ENCODE measurements at places on chromosomes 7 and 10. TPM values are rescaled to one million over a fixed set of nuclear protein-coding genes. Genes with fewer than 3 reads are reported as not detected.
A peak's percentile ranks its signal among the peaks of the same experiment; 100 is the strongest.

DNA sequence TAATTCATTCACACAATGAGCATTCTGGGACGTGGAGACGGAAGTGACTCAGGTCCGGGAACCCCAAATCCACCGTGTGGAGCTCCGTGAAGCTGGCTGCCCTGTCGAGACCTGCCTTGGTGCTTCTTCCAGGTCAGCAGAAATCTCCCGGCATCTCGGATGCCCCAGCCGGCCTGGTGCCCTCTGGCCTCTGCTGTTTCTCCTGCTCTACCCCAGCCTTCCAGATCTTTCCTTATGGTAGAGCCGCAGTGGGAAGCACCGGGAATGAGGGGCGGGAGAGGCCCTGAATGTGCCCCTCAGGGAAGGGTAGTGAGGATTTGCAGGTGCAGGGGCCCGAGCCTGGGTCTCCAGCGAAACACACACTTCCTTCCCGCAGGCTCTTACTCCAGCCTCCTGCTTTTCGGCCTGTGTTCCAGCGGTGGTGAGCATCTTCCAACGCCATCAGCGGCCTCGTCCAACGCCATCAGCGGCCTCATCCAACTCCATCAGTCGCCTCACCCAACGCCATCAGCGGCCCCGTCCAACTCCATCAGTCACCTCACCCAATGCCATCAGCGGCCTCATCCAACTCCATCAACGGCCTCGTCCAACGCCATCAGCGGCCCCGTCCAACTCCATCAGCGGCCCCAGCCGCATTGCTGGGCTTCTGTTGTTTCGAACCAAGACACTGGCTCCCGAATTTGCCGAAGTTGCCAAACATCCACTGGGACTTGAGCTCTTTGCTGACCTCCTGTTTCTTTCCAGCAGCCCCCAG is 57.1 kb upstream of the PDGFA start:
- DNase-seq: no peak
- no peaks in the 10 kb centered on the region for H3K4me1 ChIP-seq
- no peak overlapping the region for H3K27ac ChIP-seq
- no peaks in the 10 kb centered on the region for H3K36me3 ChIP-seq

Gene HTR5A
- total RNA-seq: not detected

Gene CWF19L1
- total RNA-seq: 33.4 TPM

DNA sequence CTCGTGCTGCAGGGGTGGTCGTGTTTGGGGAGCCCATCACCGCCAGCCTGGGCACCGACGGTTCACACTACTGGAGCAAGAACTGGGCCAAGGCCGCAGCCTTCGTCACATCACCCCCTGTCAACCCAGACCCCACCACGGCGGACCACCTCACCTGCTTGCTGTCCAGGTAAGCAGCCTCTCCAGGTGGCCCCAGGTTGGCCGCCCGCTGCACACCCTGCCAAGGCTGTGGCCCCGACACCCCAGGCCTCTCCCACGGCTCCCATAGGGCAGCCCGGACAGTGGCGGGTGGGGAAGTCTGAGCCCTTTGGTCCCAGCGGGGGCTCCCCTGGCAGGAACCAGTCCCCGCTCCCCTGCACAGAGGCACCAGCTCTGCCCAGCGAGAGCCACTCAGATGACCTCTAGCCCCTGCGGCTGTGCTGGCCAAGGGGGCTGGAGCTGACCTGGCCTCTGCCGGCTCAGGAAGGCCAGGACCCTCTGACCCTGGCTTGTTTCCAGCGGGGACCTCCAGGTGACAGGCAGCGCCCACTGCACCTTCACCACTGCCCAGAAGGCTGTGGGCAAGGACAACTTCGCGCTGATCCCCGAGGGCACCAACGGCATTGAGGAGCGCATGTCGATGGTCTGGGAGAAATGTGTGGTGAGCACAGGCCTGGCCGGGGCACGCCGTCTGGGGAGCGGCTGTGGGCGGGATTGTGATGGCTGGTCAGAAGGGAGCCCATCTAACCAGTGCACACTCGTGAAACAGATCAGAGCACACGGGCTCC is 13.8 kb downstream of the DPYSL4 start:
- DNase-seq: no peak
- H3K4me3 ChIP-seq: no peak overlapping the region
- H3K36me3 ChIP-seq: no peaks in the 10 kb centered on the region
- H3K27ac ChIP-seq: no peak overlapping the region
- no peaks in the 10 kb centered on the region for H3K27me3 ChIP-seq

DNA sequence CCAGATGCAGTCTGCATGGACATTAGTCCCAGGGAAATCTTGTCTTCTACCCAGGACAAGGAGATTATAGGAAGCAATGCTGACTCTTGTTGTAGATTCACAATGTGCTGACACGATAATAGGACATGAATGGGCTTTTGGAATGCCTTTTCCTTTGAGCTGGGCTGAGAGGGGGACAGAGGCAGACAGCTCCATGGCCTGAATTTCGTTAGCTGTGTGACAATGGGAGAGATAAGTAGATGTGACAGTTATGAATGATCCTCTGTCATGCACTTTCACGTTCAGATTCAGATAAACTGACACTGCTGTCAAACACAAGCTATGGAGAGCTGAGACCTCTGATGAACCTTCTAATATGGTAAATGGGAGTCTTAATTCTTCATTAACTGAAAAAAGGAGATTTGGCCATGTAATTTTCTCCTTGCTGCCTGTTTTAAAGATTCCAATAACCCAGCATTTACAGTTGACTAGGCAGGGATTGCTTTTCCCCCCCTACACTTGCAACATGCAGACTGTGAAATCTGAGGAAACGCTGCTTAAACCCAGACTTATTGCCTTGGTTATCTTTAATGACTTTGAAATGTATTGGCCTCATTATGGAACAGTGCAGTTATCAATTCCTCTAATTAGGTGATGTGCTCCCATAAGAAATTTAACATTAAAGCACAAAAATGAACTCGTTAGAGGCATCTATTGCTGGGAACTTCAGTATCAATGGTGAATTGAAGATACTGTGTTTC is 669.3 kb downstream of the AUTS2 start:
- H3K4me1 ChIP-seq: no peaks in the 10 kb centered on the region
- DNase-seq: no peak
- no peaks in the 10 kb centered on the region for H3K36me3 ChIP-seq
- no peaks in the 10 kb centered on the region for H3K27me3 ChIP-seq

DNA sequence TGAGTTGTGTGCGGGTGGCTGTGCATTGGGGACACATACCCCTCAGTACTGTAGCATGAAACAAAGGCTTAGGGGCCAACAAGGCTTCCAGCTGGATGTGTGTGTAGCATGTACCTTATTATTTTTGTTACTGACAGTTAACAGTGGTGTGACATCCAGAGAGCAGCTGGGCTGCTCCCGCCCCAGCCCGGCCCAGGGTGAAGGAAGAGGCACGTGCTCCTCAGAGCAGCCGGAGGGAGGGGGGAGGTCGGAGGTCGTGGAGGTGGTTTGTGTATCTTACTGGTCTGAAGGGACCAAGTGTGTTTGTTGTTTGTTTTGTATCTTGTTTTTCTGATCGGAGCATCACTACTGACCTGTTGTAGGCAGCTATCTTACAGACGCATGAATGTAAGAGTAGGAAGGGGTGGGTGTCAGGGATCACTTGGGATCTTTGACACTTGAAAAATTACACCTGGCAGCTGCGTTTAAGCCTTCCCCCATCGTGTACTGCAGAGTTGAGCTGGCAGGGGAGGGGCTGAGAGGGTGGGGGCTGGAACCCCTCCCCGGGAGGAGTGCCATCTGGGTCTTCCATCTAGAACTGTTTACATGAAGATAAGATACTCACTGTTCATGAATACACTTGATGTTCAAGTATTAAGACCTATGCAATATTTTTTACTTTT is 1.8 kb downstream of the DDIT4 start:
- peak overlapping the region; percentile 99 for H3K4me3 ChIP-seq
- no peak for DNase-seq
- peak overlapping the region; percentile 91 for H3K27ac ChIP-seq

- H3K27me3 ChIP-seq: no peaks in the 10 kb centered on the region
- no peaks in the 10 kb centered on the region for H3K4me1 ChIP-seq
- H3K4me3 ChIP-seq: no peak overlapping the region
- DNase-seq: peak; percentile 8
- no peaks in the 10 kb centered on the region for H3K36me3 ChIP-seq
Measured at GRCh38 chr7:14424675-14425074, 435.2 kb upstream of the ETV1 start.

GRCh38 chr7:144853542-144853941 is 17.7 kb upstream of the TPK1 start:
- no peak overlapping the region for H3K4me3 ChIP-seq
- H3K4me1 ChIP-seq: peaks cover 5% of the 10 kb centered on the region
- peaks cover 3% of the 10 kb centered on the region for H3K27me3 ChIP-seq
- H3K36me3 ChIP-seq: no peaks in the 10 kb centered on the region
- no peak overlapping the region for H3K27ac ChIP-seq

DNA sequence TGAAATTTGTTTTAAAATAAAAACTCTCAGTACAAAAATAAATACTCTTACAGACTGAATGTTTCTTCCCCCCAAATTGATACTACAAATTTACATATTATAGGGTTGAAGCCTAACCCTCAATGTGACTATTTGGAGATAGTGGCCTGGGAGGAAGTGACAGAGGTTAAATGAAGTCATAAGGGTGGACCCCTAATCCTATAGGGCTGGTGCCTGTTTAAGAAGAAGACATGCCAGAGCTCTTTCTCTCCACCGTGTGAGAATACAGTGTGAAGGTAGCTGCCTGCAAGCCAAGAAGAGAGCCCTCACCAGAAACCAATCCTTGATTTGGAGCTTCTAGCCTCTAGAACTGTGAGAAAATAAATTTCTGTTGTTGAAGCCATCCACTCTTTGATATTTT is 67.6 kb downstream of the MCU start:
- DNase-seq: no peak
- no peaks in the 10 kb centered on the region for H3K36me3 ChIP-seq
- H3K4me1 ChIP-seq: no peaks in the 10 kb centered on the region
- no peak overlapping the region for H3K27ac ChIP-seq

- no peak overlapping the region for H3K4me3 ChIP-seq
- no peaks in the 10 kb centered on the region for H3K36me3 ChIP-seq
- peaks cover 23% of the 10 kb centered on the region for H3K4me1 ChIP-seq
- no peaks in the 10 kb centered on the region for H3K27me3 ChIP-seq
Measured at GRCh38 chr10:52440612-52441285, 126.7 kb downstream of the DKK1 start.

DNA sequence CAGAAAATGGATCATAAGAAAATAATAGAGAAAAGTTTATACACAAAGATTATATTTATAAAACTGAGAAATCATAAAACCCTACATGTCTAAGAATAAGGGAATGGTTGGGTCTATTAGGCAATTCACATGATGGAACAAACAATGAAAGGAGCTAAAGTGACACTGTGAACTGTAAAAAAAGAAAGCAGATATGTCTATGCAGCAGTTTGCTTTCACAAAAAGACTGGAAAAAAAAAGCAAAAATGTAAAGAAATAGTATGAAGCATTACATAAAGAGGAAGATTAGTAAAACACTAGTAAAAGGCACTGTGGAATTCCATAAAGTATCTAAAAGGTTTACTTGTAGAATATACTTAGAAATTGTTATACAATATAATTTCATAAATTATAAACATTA is 95.9 kb downstream of the HBP1 start:
- H3K36me3 ChIP-seq: no peaks in the 10 kb centered on the region
- no peaks in the 10 kb centered on the region for H3K27me3 ChIP-seq
- DNase-seq: no peak
- H3K4me3 ChIP-seq: no peak overlapping the region
- H3K27ac ChIP-seq: no peak overlapping the region
- no peaks in the 10 kb centered on the region for H3K4me1 ChIP-seq

Gene OR13A1
- total RNA-seq: not detected

Gene ABCF2
- total RNA-seq: 64.4 TPM

GRCh38 chr7:135662373-135663114 is at the start of gene STMP1:
Gene STMP1 (plus strand): TSS chr7:135662514.
- peaks cover 5% of the 10 kb centered on the region for H3K4me1 ChIP-seq
- H3K36me3 ChIP-seq: peaks cover 2% of the 10 kb centered on the region
- H3K4me3 ChIP-seq: peak within 1 kb of the TSS; percentile 91
- no peaks in the 10 kb centered on the region for H3K27me3 ChIP-seq
- peak; percentile 72 for DNase-seq
- H3K27ac ChIP-seq: peak within 1 kb of the TSS; percentile 95

Gene ZNF503
- 10.4 TPM for total RNA-seq

Gene SGCE
- total RNA-seq: 32.0 TPM

Gene SMIM30
- total RNA-seq: 10.1 TPM

- peaks cover 9% of the 10 kb centered on the region for H3K4me1 ChIP-seq
- H3K27ac ChIP-seq: no peak overlapping the region
- no peaks in the 10 kb centered on the region for H3K36me3 ChIP-seq
- no peak for DNase-seq
- peak overlapping the region; percentile 46 for H3K4me3 ChIP-seq
Measured at GRCh38 chr10:120979435-120980278, 128.5 kb downstream of the WDR11 start.

- no peak overlapping the region for H3K27ac ChIP-seq
- no peak overlapping the region for H3K4me3 ChIP-seq
- peaks cover 3% of the 10 kb centered on the region for H3K4me1 ChIP-seq
- no peaks in the 10 kb centered on the region for H3K36me3 ChIP-seq
- peaks cover 46% of the 10 kb centered on the region for H3K27me3 ChIP-seq
Measured at GRCh38 chr10:123760356-123761037, 94.3 kb downstream of the GPR26 start.

Gene MMP21
- not detected for total RNA-seq

DNA sequence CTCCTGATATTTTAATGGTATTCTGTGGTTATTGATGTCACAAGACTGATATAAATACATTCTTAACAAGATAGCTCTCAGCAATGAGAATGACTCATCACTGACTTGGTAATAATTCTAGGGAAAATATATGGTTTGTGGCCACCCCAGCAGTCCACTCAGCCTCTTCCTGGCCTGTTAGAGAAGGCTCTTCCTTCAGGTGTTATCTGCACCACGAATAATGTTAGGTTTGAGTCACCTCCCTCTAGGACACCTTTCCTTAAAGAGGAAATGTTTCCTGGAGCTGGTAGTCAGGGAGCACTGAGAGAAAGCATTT is 163.3 kb downstream of the SVIL start:
- no peaks in the 10 kb centered on the region for H3K27me3 ChIP-seq
- H3K27ac ChIP-seq: no peak overlapping the region
- H3K4me1 ChIP-seq: peaks cover 3% of the 10 kb centered on the region
- no peak for DNase-seq
- no peaks in the 10 kb centered on the region for H3K36me3 ChIP-seq

Gene GIMAP5
- 0.51 TPM for total RNA-seq

GRCh38 chr10:130368761-130369560 is 232.8 kb downstream of the GLRX3 start:
- H3K27me3 ChIP-seq: no peaks in the 10 kb centered on the region

Data from Panc1 (cell line).